ENCODE measurements at places on chromosomes 1 and 21.

- no peak for DNase-seq
These were observed 35.6 kb downstream of the CASZ1 start for GRCh38 chr1:10760566-10761502.

- DNase-seq, result no peak
These were observed 55.9 kb downstream of the RRAGC start for GRCh38 chr1:38803647-38804046.

DNA sequence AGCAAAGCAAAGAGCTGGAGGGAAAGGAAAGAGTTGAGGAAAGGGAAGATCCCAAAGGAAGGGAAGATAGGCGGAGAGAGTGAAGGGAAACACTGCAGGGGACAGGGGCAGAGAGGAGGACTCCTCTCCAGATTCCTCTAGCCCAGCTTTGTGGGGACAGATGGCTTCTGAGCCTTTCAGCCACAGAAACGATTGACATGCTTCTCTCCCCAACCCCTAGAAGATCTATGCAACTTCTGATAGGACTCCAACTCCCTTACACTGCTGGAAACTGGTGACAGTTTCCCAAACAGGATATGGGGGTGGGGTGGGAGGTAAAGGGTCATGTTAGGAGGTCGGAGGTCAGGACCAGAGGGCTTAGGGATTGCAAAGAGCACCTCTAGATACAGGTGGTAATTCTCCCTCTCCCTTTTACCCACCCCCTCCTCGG lies 6.5 kb downstream of the MEX3A start:
- no peak for DNase-seq

DNA sequence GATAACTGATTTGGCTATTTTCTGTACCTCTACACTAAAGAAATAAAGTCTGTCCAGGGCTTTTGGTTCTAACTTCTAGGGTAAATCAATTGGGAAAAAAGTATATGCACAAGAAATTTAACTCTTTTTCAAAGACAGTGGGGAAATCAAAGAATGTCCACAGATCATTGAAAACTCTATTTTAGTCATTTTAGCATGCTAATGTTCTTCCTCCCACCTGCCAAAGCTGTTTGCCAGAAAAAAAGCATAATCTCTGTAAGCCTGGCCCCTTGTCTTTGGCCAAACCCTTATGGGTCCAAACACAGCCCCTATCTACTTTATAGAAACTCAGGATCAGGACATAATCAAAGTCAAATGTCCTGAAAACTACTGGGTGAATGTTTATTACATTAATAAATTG lies 302.2 kb upstream of the ESRRG start:
- no peak for DNase-seq

DNA sequence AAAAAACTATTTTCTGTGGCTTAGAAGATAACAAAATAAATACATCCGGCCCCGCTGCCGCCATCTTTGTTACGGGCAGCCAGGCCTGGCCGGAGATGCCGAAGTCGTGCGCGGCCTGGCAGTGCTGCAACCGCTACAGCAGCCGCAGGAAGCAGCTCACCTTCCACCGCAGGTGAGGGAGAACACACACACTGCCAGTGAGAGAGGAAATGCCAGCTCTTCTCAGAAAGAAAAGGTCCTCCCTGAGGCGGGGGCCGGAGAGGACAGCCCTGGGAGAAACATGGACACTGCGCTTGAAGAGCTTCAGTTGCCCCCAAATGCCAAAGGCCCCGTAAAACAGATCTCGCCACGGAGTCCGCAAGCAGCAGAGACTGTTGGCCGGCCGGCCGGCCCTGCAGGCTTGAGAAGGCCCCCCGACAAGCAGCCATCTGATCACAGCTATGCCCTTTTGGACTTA lies 323.2 kb downstream of the AMY1C start:
- no peak for DNase-seq

DNA sequence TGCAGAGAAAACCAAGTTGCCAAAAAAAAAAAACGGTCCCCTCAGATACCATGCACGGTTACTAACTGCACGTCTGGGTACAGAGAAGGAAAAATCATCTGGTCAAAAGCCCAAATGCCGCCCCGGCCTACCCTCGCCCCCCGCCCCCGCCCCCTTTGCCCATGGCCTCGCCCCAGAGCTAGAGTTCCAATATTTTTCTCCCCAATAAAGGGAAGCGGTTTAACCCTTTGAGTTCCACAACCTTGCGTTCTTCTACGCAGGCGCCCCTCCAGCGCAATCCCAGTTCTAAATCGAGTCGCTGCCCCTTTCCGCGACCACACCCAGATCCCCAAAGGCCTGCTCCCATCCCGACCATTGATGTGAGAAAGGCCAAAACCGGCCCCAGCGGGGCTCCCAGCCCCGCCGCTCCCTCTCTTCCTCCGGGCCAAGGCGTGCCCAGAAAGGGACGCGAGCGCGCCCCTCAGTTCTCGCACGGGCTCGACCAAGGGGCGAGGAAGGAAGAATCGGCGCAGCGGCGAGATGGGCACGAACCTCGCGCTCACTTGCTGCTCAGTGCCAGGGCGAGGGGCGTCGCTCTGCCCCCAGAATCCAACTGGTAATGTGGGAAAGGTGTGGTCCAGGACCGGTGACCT lies 797 bp downstream of the WDR47 start:
- DNase-seq, result no peak

DNA sequence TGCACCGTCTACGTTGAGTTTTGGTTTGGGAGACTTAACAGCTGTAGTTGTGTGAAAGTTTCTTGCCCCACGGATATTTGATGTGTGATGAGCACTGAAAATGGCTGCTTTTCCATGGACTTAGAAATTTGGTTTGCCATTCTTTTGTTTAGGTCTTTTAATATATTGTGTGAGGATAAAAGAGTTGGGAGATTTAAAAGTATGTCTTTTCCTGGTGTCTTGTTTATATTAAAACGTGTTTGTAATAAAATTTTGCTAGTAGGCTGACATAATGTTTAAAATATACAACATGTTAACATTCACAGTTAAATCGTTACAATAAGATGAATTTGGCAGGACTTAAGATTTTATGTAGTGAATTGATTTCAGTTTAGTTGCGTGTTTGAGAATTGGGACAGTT lies 106.9 kb downstream of the DYRK1A start:
- no peak for DNase-seq

DNA sequence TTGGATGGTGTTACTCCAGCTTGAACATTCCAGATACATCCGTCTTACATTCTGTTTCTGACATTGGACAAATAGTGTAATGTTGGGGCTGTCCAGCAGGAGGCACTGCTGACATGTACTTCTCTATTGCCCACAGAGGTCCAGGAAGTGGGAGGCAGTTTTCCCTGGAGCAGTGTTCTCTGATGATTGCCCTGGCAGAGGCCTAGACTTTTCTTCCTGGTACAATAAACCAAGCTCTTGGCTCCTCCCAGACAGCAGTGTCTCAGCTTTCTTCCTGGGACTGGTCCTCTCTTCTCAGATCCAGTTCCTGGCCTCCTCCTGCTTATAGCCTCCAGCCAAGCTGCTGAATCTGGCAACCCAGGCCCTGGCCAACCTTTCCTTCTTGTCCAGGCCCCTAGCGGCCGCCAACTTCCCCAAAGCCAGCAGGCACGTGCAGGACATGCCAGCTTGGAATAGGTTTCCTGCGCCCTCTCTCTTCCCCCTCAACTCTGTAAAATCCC lies 14.9 kb upstream of the IFNLR1 start:
- DNase-seq, result peak; percentile 45

DNA sequence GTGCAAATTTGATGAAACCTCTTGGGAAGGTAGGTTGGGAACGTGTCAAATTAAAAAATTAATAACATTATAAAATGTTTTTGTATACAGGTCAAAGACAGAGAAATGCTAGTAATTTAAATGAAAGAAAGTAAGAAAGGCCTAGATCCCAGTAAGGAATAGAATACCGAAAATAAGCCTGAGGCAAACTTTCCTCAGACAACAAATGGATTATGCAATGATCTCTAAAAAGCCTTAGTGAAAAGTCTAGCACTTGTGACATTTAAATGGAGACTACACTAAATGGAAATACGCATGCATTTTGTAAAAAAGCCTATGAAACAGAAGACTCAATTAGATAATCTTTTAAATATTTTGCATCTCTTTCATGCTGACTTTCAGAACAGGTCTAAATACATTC lies 138.5 kb upstream of the ZNHIT6 start:
- DNase-seq, result no peak
